ENCODE measurements at places on chromosomes 7 and 10.

DNA sequence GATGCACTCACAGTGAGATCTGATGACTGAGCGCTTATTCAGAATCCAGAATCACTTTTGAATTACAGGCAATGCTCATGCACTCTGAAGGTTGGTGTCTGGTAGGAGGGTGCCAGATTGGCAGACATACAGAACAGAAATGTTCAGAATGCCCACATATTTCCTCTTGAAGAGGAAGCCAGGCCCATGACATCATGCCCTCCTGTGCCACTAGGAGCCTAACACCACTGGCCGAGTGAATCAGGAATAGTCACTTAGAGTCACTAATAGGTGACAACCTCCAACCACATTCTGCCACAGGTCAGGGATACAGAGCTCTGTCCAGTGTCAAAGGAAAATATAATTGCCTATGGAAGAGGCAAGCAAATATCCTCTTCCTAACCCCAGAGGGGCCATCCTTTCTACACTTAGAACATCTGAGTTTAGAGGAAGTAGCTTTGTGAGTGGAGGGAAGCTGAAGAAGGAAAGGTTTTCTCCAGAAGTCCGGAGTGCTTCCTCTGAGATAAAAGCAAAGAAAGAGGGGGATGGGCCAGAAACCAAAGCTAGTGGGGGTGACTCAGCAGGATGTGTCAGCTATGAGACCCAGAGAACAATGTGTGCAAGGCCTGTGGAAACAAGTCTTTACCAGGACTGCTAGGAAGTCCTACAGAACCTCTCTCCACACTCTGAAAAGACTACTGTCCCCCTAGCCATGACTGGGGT, 838.8 kb downstream of the GRID1 start:
- no peak for DNase-seq

DNA sequence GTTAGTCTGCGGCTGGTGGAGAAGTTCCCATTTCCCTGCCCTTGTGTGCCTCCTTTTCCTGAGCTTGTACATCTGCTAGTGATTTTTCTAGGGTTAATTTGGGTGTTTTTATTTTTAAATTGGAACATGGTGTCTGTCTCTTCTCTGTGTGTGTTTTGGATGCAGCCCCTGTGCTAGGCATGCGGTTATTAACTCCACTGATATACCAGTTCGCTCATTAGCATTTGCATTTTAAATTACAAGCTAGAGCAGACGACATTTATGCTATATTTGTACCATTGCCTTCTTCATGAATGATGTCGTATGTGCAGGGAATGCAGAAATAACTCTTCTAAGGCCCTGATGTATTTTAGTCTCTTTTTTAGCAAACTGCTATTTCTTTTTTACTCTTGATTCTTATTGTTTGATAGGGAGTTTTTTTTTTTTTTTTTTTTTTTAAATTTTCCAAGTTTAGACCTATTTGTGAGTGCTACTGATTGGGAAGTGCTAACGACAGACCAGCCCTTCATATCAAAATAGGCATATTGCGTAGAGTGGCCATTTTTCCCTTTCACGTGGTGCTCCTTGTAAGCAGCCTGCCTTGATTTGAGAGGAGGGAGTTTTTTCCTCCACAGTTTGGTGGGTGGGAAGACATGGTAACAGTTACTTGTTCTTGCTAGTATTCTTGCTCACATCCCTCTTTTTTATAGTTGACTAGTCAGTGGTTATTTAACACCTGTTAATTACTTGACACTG, 89.6 kb downstream of the LRRC4 start:
- DNase-seq, result no peak

GRCh38 chr7:124113045-124113444, 80.2 kb upstream of the TMEM229A start:
- DNase-seq, result no peak

GRCh38 chr7:44709011-44709915, 39.4 kb upstream of the ZMIZ2 start:
- no peak for DNase-seq

All from AG20443 (cell line).